ENCODE measurements at places on chromosomes 12 and 14. TPM values are rescaled to one million over a fixed set of nuclear protein-coding genes. Genes with fewer than 3 reads are reported as not detected.

DNA sequence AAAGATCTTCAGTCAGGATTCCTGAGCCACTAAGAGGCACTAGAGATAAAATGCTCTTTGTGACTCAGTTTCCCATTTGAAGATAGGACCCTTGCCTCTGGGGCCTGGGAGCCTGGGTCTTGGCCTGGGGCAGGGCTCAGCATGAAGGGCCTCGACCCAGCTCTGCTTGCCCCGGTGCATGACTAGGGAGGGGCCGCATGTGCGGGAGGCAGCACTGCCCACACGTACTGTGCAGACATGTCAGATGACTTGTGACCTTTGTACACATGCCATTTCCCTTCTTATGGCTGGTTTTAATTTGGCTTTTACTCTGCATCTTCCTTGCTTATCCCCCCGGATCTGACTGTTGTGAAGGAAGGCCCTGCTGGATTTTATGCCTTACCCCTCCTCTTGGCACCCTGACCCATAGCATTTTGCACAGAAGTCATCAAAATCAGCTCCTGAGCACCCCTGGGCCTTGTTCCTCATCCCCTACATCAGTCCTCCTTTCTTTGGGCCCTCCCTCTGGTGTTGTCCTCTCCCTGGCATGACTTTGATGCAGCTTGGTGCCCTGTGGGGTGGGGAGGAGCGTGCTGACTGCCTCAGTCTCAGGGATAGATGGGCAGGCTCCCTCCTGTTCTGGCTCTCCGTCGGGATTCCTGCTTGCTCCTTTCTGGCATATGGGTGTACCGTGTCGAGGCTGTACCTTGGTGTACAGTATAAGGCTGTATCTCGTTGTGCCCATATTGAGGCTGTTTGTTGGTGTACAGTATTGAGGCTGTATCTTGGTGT, 4.4 kb downstream of the CLSTN3 start:
- no peak for DNase-seq

DNA sequence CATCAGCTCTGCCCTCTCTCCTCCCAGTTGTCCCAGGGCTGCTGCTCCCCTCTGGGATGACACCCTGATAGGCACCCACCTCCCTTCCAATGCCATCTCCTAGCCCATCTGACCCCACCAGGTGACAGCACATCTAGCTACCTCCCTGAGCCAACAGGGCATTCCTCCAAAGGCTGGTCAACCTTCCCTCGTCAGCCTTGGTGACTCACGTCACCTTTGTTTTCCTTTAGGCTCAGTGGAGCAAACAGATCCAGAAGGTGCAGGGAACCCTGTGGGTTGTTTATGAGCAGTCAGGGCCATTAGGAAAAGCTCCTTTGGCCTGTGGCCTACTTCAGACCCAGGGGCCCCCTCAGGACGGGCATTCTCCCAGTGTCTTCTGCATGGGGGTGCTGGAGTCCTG, 32.4 kb downstream of the PIGH start:
- no peak for DNase-seq

DNA sequence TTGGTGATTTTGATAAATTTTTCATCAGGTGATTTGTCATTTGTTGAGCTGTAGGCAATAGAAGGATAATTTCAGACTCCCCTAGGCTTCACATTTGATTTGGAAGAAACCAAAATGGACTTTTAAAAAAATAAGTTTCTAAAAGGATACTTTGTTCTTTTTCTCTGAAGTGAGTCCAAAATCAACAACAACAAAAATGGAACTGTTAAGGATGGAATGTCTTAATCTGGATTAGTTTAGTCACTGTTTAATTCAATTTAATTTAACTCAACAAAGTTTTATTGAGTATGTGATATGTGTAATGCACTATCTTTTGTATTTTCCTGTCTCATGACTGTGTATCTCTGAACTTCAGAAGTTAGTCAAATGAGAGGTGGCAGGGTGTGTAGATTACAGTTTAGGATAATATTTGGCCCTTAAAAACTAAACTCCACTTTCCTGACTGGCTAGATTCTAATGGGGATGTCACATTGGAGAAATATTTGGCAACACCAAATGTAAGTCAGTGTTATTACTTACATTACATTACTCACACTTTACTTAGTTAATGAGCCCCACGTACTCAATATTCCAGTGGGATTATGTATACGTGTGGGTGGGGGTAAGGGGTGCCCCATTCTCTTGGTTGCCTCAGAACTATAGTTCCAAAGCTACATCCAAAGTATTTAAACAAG, 209.7 kb downstream of the BCAT1 start:
- DNase-seq, result no peak

- no peak for DNase-seq
These were observed 3.3 kb upstream of the NTF3 start for GRCh38 chr12:5428332-5429221.

Gene LHX5
- not detected for total RNA-seq

Gene SLC10A1
- total RNA-seq, result not detected
